ENCODE measurements at places on chromosomes 13 and 19.
A peak's percentile ranks its signal among the peaks of the same experiment; 100 is the strongest.

GRCh38 chr13:44802491-44802890 is 186.8 kb downstream of the NUFIP1 start:
- DNase-seq: no peak

- no peak for DNase-seq
These were observed 1.7 kb downstream of the SLC7A1 start for GRCh38 chr13:29593605-29594297.

GRCh38 chr19:34428549-34429285 is 536 bp downstream of the UBA2 start:
- DNase-seq: peak; percentile 40

DNA sequence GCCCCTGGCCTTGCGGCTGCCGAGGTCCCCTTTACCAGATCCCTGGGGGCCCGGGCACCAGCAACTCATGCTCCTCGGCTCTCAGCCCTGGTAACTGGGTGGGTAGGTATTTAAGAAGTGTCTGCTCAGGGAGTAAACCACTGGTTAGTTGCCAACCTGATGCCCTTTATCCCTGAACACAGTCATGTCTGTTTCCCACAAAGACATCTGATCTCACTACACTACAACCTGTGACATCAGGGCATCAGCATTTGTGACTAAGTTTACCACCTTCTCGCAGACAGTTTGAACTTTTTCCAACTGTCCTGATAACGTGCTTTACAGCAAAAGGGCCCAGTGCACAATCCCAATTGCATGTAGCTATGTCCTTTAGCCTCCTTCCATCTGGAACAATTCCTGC is 22.0 kb downstream of the GGACT start:
- DNase-seq: no peak

- no peak for DNase-seq
These were observed 62.8 kb upstream of the ZNF599 start for GRCh38 chr19:34835631-34836351.

- DNase-seq: no peak
These were observed 2.4 kb downstream of the METTL21C start for GRCh38 chr13:102692491-102692826.

DNA sequence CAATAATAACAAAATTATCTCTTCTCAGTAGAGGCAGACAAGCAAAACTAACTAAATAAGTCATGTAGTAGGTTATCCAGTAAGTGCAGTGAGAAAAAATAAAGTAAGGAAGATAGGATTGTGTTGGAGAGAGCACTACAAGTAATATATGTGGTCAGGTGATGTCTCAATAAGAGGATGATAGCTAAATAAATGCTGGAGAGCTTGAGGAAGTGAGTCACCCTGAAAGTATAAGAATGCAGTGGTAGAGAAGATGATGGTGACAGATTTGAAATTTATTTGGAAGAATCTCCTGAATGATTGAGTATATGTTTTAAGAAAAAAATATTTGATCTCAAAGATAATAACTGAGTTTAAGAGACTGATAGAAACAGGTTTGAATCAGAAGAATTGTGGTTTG is 152.2 kb upstream of the PRR20A start:
- no peak for DNase-seq

GRCh38 chr13:104953588-104953987 is 1581.9 kb downstream of the EFNB2 start:
- DNase-seq: no peak

GRCh38 chr19:56137405-56137804 is 3.7 kb upstream of the ZNF444 start:
- DNase-seq: no peak

DNA sequence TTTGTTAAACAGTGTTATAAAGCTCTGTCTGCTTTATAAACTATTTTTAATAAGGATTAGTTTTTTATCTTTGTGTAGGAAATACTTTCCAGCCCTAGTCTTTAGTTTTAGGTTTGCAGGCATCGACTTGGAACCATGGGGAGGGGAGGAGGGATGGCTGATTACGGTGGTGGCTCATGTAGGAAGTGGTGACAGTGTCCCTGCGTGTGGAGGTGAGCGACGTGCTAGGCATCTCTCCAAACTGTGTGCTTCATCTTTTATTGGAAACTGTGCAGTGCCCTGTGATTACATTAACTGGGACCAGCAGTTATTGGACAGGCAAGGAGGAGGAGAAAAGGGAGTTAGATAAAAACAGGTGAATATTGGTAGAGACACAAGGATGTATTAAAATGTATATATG is 203.8 kb downstream of the ATP8A2 start:
- no peak for DNase-seq

DNA sequence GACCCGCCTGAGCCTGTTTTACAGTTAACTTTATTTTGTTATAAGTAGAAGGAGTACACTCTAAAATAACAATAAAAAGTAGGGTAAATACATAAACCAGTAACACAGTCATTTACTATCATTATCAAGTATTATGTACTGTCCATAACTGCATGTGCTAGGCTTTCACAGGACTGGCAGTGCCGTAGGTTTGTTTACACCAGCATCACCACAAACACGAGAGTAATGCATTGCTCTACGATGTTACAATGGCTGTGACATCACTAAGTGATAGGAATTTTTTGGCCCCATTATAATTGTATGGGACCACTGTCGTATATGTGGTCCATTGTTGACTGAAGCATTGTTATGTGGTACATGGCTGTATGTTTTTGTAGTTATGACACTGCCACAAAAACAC is 41.3 kb upstream of the SLC7A9 start:
- no peak for DNase-seq

DNA sequence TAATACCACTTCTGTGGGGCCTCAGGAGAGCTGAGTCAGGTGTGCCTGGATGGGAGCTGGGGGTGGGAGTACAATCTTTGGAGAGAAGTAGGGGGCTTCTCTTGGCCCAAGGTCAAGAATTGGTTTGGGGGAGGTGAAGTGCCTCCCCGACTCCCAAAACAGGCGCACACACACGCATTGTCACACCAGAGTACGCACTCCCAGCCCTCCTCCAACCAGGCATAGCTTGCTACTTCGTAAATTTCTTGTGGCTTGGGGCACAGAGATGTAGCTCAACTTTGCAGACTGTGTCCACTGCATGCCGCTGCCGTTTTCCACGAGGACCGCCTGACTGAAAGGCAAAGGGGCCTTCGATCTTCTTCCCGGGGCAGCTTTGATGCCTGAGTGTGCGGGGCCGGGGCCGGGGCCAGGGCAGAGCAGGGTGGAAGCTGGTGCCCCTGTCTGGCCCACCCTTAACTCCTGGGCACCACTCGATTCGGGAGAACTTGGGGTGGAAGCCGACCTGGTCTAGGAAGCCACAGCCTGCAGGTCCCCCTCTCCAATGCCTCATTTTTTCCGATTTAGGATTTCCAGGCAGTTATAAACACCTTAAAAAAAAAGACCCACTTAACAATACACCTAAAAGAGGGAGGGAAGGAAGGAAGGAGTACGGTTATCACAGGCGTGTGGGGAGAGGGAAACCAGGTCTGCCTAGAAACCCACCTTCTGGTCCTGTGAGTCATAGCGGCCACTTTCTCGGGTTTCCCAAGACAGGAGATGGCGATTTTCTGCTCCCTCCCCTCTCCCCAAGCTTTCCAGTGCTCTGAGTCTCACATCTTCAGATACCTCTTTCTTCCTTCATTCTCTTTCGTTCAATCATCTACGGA is 5.8 kb upstream of the TSHZ3 start:
- no peak for DNase-seq

- no peak for DNase-seq
These were observed 182.1 kb downstream of the RFC3 start for GRCh38 chr13:33999811-34000605.

DNA sequence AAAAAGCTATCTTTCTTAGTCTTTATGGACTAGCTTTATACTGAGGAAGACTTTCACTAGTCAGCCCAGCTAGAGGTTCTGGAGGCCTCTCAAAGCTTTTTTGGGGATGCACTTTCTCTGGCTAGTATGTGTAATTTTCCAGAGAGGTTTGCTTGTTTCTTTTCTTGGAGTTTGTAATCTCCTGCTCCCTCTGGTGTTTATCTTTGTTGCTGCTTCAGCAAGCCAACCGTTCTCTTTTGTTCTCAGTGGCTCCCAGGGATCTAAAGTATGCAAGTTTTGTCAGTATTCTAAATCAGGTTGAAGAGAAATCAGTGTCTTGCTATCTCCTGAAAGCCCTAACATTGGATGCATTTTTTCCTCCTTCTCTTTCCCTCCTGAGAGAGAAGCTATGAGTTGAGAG is 121.1 kb upstream of the MYO16 start:
- DNase-seq: peak; percentile 23

GRCh38 chr13:95474992-95475391 is 77.5 kb upstream of the CLDN10 start:
- no peak for DNase-seq

DNA sequence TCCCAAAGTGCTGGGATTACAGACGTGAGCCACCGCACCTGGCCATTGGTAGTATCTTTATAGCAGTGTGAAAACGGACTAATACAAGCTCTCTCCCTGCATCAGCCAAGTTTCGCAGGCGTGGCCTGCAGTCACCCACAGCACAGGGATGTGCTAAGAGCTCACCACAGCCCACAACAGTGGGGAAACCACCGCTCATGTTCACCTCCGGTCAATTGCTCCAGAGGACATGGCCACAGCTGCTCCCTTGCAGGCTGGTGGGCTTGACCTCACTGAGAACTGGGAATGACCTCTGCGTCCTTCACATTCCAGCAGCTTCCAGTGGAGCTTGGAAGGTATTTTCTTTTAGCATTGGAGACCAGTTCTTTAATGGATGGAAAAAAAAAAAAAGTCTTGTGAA is 156.4 kb downstream of the KCTD15 start:
- DNase-seq: peak; percentile 52

DNA sequence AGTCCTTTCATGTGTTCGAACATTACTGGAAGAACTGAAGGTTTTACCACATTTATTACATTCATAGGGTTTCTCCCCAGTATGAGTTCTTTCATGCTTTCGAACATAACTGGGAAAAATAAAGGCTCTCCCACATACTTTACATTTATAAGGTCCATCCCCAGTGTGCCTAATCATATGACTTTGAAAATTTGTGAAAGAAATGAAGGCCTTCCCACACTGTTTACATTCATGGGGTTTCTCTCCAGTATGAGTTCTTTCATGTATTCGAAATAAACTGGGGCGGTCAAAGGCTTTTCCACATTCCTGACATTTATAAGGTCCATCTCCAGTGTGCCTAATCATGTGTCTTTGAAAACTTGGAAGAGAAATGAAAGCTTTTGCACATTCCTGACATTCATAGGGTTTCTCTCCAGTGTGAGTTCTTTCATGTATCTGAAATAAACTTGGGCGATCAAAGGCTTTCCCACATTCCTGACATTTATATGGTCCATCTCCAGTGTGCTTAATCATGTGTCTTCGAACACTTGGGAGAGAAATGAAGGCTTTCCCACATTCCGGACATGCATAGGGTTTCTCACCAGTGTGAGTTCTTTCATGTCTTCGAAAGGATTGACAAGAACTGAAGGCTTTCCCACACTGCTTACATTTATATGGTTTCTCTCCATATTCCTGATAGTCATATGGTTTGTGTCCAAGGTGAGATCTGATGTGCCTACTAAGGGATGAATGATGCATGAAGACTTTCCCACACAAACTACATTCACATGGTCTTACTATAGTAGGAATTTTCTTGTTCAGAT is 24.0 kb downstream of the ZNF564 start:
- DNase-seq: peak; percentile 32

- no peak for DNase-seq
These were observed 782.0 kb upstream of the KLHL1 start for GRCh38 chr13:70890289-70890688.

- no peak for DNase-seq
These were observed 129.5 kb upstream of the SLC10A2 start for GRCh38 chr13:103195762-103196161.

DNA sequence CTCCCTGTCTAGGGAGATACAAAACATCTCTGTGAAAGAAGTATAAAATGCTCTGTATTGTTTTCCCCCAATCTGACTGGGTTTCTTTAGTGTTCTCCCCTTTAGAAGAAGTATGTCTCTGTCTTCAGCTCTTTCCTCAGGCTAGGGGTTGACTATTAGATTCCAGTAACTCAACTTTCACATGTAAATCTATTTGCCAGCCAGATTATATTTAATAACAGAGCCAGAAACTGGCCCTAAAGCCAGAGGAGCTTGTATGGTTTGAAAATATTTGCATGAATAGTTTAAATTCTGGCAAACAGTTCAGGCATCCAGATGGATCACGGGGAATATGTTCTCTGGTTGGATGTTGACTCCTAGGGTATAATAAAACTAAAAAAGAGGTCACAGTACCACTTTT is 22.3 kb upstream of the CYSLTR2 start:
- no peak for DNase-seq

GRCh38 chr19:34173193-34173956 is 1.1 kb downstream of the LSM14A start:
- DNase-seq: peak; percentile 33

- no peak for DNase-seq
These were observed 81.0 kb upstream of the MBNL2 start for GRCh38 chr13:97141097-97141496.

DNA sequence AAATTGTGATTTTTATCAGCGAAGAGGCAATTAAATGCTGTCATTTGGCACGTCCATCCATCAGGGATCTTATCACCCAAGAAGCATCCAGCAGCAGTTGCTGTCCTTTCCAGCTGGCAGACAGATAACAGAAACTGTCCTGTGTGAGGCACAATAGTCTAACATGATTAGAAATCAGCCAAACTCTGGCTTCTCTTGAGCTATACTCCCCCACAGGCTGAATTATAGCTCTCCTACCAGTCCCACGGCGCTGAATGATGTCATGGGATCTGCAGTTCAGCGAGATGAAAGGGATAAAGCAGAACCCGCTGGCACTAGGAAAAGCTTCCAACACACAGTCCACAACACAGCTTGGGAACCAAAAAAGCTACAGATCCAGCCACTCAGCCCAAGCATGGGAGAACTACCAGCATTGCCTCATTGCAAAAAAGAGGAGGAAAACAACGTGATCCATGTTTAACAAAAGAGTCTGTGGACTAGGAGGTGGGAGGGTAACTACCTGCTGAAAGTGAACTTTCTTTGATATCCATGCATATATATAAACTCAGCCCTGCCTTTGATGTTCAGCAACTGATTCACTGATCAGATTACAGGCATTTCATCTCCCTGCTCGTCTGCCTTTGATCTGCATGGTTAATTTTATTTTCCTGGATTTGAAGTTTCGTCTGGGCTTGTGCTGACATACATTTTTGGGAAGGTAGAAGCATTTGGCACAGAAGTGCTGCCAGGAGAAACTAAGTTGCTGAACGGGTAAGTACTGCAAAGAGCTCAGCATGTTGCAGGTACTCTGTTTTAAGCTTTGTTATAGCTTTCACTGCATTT is at the start of gene TNFRSF19:
Gene TNFRSF19, plus strand, starts transcription at position 314 of the 822 bp plus-strand sequence. CDS start 19,772 bp downstream, outside the sequence.
- DNase-seq: no peak

GRCh38 chr19:27971071-27971470 is 1241.9 kb downstream of the UQCRFS1 start:
- no peak for DNase-seq

DNA sequence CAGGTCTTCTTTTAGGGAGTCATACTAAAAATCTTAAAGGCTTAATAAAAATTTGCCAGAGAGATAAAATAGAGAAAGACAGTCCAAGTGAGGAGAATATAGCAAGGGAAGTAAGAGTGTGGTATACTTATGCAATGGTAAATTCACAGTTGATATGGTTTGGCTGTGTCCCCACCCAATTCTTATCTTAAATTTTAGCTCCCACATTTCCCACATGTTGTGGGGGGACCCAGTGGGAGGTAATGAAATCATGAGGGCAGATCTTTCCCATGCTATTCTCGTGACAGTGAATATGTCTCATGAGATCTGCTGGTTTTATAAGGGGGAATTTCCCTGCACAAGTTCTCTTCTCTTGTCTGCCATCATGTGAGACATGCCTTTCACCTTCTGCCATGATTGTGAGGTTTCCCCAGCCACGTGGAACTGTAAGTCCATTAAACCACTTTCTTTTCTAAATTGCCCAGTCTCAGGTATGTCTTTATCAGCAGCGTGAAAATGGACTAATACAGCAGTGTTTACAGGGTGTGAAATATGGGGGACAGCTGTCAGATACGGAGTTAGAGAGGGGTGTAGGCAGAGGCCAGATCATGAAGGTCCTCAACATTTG is 115.4 kb downstream of the UGGT2 start:
- no peak for DNase-seq
